CD4-positive, alpha-beta T cell treated with Interleukin-1 beta for 1 hour (primary cell): ENCODE measurements at places on chromosomes 2 and 18.

GRCh38 chr2:27135478-27135955 is 1.1 kb upstream of the PREB start:
- no peak for DNase-seq

DNA sequence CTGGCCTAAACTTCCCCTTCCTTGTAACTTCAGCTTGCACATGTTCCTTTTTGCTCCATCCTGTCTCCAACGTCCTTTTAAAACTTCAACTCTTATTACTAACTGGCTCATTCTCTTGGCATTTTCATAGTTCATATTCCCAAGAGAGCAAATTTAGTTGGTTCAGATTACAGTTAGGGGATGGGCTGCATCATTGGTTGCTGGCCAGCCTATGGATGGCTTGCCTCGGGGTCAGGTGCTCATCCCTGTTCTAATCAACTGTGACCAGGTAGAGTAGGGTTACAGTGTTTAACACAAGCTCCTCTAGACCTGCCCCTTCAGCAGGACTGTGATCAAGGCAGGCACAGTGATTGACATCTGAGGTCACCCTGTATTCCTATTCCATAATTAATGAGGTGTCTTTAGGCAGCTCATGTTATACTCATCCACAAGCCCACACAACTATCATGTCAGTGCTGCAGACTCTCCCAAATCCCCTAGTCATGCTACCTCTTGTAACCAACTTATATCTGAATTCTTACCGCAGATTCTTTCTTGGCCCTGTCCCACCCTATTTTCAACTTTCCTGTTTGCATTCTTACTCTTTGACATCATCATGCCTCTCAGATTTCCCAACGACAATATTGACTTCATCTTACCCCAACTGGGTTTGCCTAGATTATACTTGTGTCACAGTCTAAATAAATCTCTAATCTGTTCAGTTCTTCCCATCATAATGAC is 293.3 kb downstream of the MTX2 start:
- no peak for DNase-seq

DNA sequence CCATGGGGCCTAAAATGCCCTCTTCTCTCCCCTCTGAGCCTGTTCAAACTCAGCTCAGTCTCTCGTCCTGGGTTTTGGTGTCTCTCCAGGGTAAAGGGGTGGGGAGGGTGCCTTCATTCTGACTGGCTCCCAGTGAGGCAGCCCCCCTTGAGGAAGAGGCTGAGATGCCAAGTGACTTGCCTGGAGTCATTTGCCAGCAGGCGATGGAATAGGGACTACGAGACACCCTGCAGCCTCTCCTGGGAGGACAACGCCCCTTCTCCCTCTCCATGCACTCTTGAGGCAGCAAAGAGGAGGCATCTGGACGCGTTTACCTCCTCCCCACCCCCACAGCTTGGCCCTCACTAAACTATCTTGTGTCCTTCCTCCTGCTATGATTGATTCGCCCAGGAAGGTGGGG is 760 bp upstream of the STON1 start:
- DNase-seq = no peak

DNA sequence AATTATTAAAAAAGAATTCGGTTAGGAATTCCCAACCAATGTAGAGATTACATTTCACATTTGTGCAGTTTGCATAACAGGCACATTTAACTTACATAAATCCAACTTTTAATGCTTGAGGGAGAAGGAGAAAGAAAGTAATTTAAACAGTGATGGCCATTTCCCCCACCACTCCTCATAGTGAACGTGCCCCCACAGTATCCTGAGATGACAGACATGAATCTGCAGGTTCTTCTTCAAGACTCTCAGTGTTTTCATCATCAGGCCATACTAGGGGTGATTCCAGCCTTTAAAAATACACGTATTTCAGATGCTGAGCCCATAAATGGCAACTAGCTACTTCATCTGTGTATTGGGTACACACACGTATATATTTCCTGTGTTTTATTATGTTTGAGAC is 51.3 kb upstream of the WIPF1 start:
- no peak for DNase-seq

DNA sequence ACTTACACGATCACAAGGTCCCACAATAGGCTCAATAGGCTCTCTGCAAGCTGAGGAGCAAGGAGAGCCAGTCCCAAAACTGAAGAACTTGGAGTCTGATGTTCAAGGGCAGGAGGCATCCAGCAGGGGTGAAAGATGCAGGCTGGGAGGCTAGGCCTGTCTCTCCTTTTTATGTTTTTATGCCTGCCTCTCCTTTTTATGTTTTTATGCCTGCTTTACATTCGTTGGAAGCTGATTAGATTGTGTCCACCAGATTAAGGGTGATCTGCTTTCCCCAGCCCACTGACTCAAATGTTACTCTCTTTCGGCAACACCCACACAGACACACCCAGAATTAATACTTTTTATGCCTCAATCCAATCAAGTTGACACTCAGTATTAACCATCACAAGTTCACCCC is 9.9 kb upstream of the GYPC start:
- no peak for DNase-seq

DNA sequence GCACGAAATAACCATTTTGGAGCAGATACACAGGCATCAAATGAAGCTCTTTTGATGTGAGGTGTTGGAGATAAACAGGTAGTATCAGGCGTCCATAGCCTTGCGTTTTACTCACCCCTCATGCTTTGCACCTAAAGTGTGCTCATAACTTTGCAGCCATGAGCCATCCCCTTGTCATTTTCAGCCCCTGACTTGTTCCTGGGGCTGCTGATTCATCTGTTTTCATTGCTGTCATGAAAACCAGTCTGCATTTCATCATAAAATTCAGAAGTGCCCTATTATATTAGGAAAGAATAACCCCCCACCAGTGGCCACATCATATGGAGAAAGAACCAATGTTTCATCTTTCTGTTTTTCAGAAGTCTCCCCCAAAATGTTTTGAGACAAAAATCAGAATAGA is 329.7 kb upstream of the NRP2 start:
- no peak for DNase-seq

GRCh38 chr2:142112757-142113221 is 18.0 kb downstream of the LRP1B start:
- no peak for DNase-seq

- peak; percentile 15 for DNase-seq
Observed at GRCh38 chr2:216006164-216006663, 7.1 kb downstream of the MREG start.

DNA sequence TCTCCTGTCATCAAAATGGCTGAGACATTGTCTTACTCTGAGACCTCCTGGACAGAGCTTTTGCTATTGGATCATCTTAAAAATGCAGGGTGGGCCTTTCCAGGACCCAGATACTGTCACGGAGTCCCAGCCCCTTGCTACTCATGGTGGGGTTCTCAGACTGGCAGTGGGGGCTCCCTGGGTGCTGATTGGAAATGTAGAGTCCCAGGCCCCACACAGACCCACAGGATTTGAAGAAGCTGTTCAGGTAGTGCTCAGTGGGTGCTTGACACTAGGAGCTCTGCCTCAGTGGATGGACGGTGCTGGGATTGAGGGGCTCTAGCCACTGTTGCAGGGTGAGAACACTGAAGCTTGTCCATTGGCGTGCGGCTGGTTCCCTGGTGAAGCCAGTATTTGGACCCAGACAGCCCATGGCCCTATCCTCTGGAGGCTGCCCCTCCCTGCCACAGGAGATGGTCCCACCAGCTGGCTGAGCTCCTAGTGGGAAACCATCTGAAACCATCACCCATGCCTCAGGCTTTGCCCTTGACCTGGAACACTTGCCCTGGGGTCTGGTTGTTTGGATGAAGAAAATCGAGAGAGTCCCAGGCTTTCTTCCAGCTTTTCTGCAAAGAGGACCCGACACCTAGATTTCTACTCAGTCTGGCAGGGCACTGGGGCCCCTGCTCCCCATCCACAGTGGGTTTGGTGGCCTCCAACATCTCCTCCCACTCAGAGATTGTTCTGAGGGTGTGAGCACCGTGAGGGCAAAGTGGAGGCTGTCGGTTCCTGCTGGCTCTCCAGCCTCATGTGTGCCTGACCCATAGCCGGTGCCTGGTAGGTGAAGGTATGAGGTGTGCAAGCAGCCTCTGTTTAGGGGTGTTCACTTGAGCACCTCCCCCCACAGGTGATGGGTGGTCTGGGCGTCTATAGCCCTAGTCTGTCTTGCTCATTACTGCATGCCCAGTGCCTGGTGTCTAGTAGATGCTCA is 30.1 kb downstream of the MROH2A start:
- no peak for DNase-seq

DNA sequence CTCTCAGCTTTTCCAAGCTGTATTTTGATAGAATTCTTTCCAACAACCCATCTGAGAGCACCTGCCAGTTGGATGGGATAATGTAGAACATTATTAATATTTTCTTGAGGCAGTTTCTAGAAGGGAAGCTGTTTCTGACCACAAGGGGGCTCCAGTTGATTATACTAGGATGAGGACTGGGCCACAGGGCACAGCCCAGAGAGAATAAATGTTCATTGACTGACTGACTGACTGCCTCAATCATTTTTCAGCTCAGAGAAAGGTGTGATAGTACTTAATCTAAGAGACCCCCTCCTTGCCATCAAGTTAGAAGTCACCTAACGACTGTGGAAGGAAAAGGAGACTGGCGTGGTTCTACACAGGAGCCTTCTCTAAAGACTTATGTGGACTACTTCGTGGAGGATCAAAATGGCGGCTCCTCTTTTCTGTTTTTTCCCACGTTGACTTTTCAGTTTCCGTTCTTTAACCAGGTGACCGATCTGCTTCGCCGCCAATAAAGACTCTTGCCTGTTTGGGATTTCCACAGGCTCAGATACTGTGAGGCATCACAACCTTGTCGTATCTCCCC is 31.9 kb upstream of the CREG2 start:
- DNase-seq = peak; percentile 72

DNA sequence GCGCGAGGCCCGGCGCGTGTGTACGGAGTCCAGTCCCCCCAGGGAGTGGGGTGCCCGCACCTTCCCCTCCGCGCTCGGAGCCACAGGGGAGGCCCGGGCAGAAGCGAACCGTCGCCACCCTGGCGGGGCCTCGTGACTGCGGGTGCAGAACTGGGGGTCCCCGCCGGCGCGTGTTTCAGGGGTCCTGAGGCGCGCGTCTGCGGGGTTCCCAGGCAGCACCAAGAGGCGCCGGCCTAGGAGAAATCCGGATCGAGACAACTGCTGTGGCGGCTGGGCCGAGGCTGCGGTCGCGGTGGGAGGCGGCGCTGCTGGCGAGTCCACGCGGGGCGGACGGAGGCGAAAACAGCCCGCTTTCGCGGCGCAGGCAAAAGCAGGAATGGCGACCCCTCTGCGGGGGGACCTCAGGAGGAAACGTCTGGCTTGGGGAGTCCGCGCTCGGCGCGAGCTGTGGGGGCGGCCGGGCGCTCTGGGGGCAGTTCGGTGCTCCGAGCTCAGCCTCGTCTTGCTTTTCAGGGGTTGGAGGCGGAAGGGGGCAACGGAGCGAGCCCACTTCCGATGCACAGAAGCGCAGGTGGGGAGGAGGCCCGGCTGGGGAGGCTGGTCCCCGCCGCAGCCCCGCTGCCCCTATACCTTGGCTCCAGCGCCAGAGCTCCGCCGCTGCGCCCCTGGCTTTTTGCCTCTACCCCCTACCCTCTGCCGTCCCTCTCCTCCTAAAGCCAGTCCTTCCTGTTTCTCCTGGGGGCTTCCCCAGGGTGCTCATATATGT is 81.5 kb upstream of the LDLRAD4 start:
- peak; percentile 32 for DNase-seq

- no peak for DNase-seq
Observed at GRCh38 chr2:215658635-215659305, 222.9 kb upstream of the FN1 start.

DNA sequence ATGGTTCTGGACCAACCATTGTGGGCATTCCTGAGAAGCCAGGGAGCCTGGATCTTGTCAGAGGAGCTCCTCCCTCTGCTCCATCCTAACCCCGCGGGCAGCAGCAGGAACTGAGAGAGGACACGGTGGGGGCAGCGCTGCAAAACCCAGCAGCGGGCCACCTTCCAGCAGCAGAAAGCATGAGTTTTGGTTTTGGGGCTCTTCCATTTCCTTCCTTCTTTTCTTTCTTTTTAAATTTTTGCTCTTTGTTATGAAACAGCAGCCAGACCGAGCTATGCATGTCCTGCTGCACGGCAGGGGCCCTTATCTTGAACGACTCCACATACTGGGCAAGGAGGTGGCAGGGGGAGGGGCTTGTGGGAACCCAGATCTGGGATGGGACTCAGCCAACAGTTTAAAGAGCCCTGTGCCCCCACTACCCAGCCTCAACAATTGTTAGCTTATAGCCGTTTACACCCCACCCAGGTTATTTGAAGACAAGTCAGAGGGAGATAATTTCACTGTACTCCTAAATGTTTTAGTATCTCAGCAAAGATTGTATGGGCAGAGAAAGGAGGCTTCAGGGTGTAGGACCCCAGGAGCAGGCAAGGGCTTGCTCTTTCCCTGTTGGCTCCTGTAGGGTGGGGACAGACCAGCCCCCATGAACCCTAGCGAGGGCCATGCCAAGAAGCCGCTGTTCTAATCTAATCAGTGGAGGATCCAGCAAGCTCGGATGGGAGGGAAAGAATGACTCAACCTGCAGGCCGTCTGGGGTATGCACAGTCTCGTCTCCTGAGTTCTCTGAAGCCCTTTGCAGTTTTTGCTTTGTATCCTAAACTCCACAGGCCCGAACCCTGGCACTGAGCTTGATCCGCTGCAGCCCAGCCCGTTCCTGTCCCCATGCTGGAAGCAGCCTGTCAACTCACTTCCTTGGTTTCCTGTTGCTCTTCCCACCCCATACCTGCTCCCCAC is 75.3 kb downstream of the LRRFIP1 start:
- DNase-seq = no peak

DNA sequence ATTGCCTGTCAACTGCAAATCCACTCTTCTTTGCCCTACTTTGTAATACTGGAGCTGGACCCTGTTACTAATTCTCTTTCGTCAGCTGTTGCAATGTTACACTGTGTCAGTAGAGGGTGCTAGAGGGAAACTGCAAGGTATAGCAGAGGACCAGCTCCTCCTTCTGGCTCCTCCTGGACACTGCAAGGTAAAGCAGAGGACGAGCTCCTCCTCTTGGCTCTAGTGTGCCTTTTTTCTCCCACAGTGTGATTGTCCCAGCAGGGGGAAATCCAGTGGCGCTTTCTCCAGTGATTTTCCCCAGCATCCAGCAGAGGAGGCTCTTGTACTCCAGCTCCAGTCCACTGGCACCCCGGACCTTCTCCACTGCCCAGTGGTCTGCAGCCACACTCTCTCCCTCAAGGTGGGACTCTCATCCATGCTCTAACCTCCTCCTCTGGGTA is 95.6 kb downstream of the CAPN13 start:
- peak; percentile 86 for DNase-seq

GRCh38 chr18:52228166-52228565 is 111.8 kb upstream of the DCC start:
- no peak for DNase-seq

DNA sequence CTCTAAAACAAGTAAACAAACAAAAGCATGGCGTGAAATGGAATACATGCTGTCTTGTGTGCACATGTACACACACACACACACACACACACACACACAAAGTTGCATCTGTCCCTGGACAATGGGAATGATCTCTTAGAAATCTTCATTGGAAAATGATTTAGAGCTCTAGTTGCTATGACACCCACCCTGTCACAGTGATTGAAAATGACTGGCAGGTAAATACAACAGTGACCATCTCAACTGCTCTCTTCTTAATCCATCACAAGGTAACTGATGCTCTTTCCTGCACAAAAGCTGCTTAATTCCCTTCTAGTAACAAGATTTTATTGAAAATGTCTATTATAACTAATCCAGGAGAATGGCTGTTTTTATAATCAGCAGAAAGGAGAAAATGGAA is 1011.7 kb upstream of the GYPC start:
- no peak for DNase-seq

GRCh38 chr2:174615871-174616436 is 18.4 kb upstream of the WIPF1 start:
- DNase-seq = no peak

GRCh38 chr2:223052548-223053483 is 826 bp downstream of the KCNE4 start:
- DNase-seq = no peak

GRCh38 chr2:105796131-105796638 is 51.5 kb downstream of the NCK2 start:
- DNase-seq = peak; percentile 33
